ENCODE measurements at places on chromosomes 7 and 10. TPM values are rescaled to one million over a fixed set of nuclear protein-coding genes. Genes with fewer than 3 reads are reported as not detected.
A peak's percentile ranks its signal among the peaks of the same experiment; 100 is the strongest.

The CDK5 gene
- 24.1 TPM for total RNA-seq

- ATAC-seq: peak; percentile 23
Measured at GRCh38 chr7:96084881-96085553, 236.9 kb downstream of the SLC25A13 start.

The SPAG6 gene
- 1.9 TPM for total RNA-seq

The ELFN1 gene
- total RNA-seq: 0.30 TPM

DNA sequence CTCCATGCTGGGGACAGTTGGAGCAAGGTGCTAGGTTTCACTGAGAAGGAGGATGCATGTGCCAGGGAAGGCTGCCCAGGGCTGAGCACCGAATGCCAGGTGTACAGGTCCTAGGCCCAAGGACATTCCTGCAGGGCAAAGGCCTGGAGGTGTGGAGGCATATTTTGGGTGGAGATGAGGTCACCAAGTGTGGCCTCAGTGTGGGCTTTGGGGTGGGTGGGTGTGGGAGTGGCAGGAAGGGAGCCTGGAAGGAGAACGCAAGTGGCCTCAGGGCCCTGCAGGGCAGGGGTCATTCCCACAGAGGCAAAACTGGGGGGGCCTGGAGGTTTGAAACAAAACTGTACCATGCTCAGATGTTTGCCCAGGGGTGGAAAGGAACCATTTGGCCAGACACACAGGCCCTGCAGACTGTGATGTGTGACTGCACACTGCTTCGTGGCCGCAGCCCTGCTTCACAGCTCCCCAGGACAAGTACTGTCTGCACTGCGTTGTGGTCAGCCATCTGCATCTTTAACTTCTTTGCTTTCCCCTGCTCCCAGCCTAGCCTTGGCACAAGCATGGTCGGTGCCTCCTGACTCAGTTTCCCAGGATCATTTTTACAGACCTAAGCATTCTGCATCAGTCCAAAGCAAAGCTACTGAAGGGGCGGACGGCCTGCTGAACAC is 5.1 kb downstream of the PLPP4 start:
- no peak for ATAC-seq

The FAM13C gene
- 16.3 TPM for total RNA-seq

DNA sequence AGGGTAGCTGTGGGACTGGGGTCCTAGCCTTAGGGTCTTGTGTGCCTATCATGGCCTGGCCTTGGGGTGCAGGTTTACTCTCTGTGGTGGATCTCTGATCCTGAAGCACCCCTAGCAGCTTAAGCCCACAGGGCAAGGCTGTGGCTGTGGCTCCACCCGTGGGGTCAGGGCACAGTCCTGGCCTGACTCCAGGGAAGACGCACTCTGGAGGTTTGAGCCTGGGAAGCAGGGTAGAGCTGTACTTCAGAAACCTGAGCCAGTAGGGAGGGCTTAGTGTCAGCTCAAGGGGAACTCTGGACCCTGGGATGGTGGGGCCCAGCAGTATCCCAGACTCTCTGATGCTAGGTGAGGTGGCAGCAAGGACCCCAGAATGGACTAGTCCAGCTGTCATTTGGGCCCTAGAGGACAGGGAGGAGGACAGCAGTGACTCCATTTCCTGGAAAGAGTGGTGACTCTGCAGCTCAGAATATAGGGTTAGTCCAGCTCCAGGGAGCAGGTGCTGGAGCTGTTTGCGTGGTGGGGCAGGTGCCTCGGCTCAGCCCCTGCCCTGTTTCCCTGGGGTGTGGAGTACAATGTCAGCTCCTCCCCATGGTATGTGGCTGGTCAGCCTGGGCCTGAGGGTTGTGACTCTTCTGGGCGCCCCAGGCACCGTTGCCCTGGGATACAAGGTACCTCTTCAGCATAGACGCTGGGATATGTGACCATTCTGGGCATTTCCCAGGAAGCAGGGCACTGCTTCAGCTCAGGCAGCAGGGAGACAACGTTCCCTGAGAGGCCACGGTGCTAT is 15.8 kb downstream of the GTPBP4 start:
- no peak for ATAC-seq

GRCh38 chr7:1287752-1288201 is 55.1 kb downstream of the UNCX start:
- no peak for ATAC-seq

The WASHC2C gene
- 14.5 TPM for total RNA-seq

The BTRC gene
- total RNA-seq: 18.7 TPM

- no peak for ATAC-seq
Measured at GRCh38 chr10:86036544-86036831, 330.1 kb downstream of the GRID1 start.

The ITIH2 gene
- not detected for total RNA-seq

DNA sequence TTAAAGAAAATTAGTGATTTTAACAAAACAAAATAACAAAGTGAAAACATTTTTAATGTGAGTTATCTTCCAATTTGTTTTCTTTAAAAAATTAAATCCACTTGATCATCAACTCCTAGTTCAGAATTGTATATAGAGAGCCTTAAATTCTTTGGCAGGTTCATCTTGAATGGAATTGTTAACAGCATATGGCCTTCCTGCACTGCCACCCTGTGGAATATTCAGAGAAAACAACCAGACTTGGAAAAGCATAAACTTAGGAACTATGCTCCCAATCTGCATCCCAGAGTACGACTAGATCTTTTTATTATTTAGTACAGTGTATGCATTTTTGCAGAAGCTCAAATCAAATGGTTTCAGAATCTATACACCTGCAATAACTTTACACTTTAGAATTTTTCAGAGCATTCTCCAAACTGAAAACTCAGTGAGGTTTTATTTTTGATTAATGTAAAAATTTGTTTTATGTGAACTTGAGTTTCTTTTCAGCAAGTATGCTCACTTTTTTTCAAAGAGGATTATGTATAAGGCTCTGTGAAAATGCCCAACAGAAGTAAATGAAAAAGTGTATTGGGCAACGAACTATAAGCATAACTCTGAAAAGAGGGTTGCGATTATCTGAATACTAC is 44.9 kb upstream of the ANK3 start:
- peak; percentile 81 for ATAC-seq

DNA sequence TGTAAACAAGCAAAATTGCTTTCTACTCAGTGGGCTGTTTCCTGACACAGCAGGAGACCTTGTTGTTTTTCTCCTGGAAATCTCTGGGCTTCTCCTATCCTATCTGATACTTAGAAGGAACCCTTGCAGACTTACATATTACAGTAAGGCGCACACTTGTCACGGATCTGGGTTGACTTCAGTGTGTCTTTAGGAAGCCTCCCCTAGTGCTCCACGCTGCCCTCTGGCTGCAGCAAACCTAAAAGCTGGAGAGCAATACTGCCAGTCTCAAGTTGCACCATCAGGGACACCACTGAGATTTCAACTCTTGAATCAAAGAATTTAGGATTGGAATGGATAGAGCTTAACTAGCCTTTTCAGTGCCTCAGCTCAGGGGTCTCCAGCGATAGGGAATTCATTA is 495.3 kb downstream of the LRMDA start:
- ATAC-seq: no peak

The GPER1 gene
- 0.36 TPM for total RNA-seq

GRCh38 chr7:70419526-70420380 is 712.2 kb upstream of the GALNT17 start:
- peak; percentile 39 for ATAC-seq

DNA sequence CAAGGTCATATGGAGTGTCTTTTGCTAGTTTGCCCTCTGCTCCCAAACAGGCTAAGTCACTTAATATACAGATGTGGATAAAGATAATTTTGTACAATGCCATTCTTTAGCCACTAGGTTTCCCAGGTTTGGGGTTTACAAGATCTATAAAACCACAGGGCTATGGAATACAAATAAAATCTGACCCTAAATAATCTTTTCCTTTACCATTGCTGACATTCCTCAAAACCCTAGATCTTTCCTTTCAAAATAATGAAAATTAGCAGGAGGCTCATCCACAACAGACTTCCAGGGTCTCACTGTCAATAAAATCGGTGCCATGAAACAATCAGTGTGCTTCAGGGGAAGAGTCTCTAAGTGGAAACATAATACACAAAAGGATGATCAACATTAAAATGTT is 148.4 kb downstream of the CPEB3 start:
- no peak for ATAC-seq

DNA sequence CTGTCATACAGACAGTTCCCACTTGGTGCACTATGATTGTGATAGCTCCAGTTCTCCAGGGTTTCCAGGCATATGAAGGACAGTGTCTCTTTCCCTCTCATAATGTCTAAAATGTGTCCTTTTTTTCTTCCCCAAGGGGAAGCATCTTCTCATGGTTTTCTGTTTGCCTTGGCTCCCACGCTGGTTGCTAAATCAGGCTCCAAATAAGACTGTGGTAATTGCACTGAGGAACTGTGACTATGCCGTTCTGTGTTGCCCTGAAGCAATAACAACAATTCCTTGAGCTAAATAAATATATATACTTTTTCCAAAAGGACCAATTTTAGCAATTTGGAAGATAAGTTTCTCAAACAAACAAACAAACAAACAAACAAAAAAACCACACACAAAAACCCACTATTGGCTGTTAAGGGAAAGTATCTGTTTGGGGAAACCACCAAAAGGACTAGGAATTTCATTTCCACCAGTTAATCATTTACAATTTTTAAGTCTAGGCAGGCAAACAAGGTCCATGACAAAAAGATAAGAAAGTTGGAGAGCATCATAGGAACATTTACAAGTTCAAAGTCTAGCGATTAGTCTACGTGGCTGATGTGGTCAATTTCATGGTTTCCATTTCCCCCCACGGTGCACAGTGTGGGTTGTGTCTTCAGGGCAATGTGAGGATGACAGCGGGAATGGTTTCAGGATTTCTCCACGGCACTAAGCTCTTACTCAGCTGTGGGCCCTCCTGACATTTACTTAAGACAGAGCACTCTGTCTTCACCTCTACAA is 62.4 kb downstream of the THNSL1 start:
- no peak for ATAC-seq

The FAM131B gene
- 42.8 TPM for total RNA-seq

The RADIL gene
- total RNA-seq: 2.6 TPM

DNA sequence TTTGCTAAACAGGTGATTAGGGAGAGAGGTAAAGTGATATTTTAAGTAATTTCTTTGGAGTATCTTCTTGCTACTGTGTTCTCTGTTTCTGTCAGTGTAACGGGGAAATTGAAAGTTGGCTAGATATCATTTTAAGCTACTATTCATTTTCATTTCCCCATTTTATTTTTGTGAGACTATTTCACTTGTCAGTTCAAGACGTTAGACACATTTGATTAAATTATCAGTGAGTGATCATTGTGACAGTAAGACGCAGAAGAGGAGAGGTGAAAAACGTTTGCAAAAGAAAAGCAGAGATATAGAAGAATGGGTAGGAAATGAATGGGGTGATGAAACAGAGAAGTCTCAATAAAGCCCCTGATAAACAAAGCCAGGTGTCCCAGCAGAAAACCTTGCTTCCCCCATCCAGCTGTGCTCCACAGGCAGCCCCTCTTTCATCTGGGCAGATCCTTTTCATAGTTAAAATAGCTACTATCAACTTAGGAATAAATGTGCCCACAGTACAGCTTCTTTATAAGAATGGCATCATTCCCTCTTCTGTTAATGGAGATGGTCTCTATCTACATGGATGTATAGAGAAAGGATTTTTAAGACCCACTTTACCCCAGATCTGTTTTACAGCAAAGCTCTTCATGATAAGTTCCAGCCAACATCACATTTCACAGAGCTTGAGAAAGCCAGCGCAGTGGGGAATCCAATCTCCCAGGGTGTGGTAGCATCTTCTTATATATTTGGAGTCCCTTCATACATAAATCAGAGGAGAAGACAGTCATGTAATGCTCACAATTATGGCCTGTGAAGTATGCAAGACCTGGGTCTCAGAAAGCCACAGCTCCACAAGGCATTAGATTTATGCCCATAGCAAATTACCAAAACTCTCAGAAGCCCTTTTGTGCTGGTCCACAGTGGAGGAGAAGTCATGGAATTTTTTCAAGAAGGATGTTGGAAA is 138.1 kb upstream of the ITGB1 start:
- ATAC-seq: no peak

The PMPCB gene
- 65.1 TPM for total RNA-seq

- peak; percentile 32 for ATAC-seq
Measured at GRCh38 chr7:105831824-105832535, 44.4 kb downstream of the ATXN7L1 start.

- no peak for ATAC-seq
Measured at GRCh38 chr7:112104120-112104519, 102.1 kb downstream of the DOCK4 start.

GRCh38 chr7:151720280-151720679 is 156.6 kb downstream of the PRKAG2 start:
- ATAC-seq: no peak

DNA sequence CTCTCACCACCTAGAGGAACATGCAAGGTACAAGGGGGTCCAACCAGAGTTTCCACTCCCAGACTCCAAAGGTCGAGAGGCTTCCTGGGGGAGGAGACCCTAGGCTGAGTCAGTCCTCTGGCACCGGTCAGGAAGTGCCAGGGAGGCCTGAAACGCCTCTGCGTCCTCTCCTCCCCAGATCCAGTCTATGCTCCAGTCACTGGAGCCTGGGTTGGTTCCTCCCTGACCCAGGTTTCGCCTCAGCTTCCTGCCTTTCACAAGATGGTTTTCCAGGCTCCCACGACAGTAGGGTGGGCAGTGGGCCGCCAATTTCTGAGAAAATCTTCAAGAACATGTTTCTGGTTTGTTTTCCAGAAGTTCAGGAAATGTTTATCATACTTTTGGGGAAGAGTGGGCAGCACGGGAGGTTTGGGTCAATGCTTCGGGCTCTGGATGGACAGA is 30.0 kb downstream of the DUSP5 start:
- no peak for ATAC-seq

- ATAC-seq: peak; percentile 78
Measured at GRCh38 chr10:128540781-128541761, 414.8 kb upstream of the MKI67 start.

DNA sequence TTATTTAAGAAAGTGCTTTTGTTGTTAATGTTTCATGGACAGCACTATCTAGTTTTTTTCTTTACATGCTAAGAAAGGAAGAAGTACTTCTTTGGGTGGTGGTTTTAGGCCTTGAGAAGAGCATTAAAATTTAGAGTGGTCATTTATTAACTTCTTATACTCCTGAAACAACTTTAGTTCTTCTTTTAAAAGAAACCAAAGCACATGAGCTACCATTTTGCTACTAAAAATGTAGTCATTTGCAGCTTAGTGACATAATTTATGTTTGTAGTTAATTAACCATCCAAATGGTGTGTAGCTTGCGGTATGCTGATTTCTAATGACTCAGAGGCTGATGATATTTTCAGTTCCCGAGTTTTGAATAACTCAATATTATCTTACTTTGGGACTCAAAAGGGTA is 207.5 kb downstream of the BBS9 start:
- ATAC-seq: no peak

DNA sequence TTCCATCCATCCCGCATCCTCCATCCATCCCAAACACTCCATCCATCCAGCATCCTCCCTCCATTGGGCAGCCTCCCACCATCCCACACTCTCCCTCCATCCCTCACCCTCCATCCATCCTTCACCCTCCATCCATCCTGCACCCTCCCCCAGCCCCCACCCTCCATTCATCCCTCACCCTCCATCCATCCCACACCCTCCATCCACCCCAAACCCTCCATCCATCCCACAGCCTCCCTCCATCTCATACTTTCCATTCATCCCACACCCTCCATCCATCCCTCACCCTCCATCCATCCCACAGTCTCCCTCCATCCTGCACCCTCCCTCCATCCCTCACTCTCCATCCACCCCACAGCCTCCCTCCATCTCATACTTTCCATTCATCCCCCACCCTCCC is 60.4 kb downstream of the FOXI2 start:
- ATAC-seq: no peak

The ACSL5 gene
- total RNA-seq: 0.24 TPM

The GATAD1 gene
- 29.9 TPM for total RNA-seq
